ENCODE measurements at places on chromosomes 1 and 21.
A peak's percentile ranks its signal among the peaks of the same experiment; 100 is the strongest.

- no peak for DNase-seq
These were observed 4.0 kb downstream of the CFAP45 start for GRCh38 chr1:159895836-159896545.

DNA sequence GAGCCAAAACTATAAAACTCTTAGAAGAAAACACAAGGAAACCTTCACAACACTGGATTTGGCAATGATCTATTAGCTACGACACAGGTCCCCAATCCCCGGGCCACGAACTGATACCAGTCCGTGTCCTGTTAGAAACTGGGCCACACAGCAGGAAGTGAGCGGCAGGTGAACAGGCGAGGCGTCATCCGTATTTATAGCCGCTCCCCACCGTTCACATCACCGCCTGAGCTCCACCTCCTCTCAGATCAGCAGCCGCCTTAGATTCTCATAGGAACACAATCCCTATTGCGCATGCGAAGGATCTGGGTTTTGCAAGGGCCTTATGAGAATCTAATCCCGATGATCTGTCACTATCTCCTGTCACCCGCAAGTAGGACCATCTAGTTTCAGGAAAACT is 11.9 kb downstream of the TFB2M start:
- no peak for DNase-seq

- no peak for DNase-seq
These were observed at the start of gene CLDN19 for GRCh38 chr1:42739753-42740700. Gene CLDN19, minus strand, starts transcription at chr1:42740236. Its CDS starts 173 bp downstream, at chr1:42740063.

DNA sequence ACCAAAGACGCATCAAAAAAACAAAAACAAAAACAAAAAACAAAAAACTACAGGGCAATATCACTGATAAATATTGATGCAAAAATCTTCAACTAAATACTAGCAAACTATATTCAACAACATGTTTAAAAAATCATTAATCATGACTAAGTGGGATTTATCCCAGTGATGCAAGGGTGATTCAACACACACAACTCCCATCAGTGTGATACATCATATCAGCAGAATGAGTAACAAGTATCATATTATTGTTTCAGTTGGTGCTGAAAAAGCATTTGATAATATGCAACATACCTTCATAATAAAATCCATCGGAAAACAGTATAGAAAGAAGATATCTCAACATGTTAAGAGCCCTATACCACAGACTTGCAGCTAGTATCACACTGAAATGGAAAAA is 953.0 kb downstream of the AMY1C start:
- no peak for DNase-seq

- no peak for DNase-seq
These were observed 12.0 kb downstream of the MEGF6 start for GRCh38 chr1:3599286-3599811.

GRCh38 chr1:169129109-169129784 is 22.8 kb downstream of the ATP1B1 start:
- DNase-seq, result peak; percentile 70

GRCh38 chr1:224266915-224267856 is 62.8 kb downstream of the NVL start:
- peak; percentile 20 for DNase-seq

GRCh38 chr1:44027320-44027719 is 3.9 kb downstream of the SLC6A9 start:
- DNase-seq, result no peak

- no peak for DNase-seq
These were observed 61.1 kb upstream of the TINAGL1 start for GRCh38 chr1:31515056-31515775.

DNA sequence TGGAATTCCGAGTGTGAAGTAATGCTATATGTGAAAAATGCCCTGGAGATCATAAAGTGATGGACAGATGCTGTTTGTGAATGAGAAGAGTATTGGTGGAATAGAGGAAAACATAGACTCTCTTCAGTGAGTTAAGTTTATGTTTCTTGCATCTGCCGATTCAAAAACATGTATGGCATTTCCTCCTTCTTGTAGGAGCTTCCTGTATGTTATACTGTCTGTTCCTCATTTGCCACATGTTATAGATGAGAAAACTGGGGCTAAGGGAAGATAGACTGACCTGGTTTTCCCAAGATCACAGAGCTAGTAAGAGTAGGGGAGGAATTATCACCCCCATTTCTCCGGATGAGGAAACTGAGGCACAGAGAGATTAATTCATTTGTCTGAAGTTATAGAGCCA is 41.1 kb upstream of the IL20 start:
- DNase-seq, result peak; percentile 57

DNA sequence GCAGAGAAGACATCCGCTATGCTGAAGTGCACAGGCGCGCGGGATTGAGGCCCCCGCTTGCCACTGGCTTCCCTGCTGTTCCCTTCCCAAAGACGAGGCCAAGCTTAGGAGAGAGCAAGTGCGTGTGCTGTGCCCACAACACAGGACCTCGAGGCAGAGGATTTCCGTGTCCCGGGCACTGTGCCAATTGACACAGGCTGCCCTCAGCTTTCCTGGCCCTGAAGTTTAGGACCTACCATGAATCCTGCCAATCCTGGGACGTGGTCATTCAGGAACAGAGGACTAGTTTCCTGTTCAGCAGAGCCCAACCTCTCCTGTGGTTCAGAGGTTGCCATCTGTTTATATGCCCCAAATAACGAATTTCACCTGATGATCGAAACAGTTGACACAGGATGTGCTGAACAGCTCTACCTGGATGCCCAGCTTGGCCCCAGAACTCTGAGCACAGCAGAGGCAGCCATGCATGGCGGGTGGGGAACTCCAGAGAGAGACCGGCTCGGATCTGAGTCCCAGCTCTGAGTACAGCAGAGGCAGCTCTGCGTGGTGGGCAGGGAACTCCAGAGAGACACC is 22.0 kb downstream of the SLC37A1 start:
- no peak for DNase-seq

- peak; percentile 86 for DNase-seq
These were observed 127.3 kb downstream of the HLCS start for GRCh38 chr21:36839123-36839522.

DNA sequence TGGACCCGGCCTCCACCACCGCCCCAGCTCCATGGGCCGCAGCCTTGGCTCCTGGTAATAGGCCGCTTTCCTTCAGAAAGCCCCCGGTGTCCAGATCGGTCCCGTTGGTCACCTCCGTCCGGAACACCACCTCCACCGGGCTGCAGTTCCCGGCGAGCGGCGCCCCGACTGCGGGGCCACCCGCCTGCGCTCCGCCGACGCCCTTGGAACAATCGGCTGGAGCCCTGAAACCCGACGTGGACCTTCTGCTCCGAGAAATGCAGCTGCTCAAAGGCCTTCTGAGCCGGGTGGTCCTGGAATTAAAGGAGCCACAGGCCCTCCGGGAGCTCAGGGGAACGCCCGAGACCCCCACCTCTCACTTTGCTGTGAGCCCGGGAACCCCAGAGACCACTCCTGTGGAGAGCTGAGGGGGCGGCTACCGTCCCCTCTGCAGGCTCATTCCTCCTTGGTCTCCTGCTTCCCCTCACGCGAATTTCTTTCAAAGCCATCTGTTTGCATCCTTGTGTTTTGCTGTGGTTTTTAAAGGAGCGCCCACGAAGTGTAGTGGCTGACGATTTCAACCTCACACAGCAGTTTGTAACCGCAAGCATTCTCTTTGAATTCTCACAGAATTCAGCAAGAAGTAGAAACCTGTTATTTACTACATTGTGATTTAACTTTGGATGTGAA is 6.0 kb downstream of the FCRLB start:
- peak; percentile 90 for DNase-seq

GRCh38 chr1:235583511-235584001 is 66.0 kb downstream of the GNG4 start:
- DNase-seq, result peak; percentile 14

- no peak for DNase-seq
These were observed 15.9 kb downstream of the INKA2 start for GRCh38 chr1:111723091-111723806.

GRCh38 chr1:42431514-42431913 is 24.3 kb downstream of the ZMYND12 start:
- DNase-seq, result no peak

DNA sequence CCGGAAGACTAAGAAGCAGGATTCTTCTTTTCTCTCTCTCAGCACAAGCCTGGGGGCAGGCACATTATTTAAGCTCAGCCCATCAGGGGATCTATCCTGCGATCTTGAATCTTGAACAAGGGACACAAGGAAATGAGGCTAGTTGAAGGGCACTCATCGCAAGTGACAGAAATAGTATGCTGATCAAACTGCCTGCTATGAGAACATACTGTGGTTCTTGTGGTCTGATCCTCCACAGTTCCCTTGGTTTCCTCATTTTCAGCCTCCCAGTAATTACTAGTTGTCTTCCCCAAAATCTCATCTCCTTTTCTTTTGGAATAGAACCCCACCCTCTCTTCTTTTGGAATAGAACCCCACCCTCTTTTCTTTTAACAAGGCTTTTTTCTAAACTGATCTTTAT is 6.5 kb downstream of the ANKRD45 start:
- DNase-seq, result no peak

DNA sequence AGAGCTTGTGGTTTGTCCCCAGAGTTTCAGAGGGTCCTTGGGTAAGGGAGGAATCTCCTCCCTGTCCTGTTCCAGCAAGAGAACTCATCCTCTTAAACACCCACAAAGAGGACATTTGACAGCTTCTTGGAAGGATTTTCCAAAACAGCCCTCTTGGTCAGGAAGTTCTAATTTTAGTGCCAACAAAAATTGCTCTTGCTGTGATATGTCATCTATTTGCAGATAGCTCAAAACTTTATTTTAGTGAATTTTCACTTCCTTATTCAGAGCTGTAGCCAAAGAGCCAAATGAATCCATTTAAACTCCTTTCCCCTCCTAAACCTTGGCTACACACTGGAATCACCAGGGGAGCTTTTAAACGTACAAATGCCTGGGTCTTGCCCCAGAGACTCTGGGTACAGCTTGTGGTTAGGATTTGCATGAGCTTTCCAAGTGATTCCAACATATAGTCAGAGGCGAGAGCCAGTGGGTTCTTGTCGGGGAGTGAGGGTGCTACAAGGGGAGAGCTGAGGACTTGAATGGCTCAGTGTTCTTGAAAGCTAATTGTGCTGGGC is 11.8 kb upstream of the RASSF5 start:
- no peak for DNase-seq

- DNase-seq, result no peak
These were observed 19.4 kb downstream of the NEK7 start for GRCh38 chr1:198176179-198176578.

- DNase-seq, result no peak
These were observed 268.5 kb downstream of the GRIK3 start for GRCh38 chr1:36765785-36766300.

- DNase-seq, result no peak
These were observed 13.4 kb downstream of the OR2T1 start for GRCh38 chr1:248416226-248416625.

- no peak for DNase-seq
These were observed 8.0 kb downstream of the YY1AP1 start for GRCh38 chr1:155680531-155680930.

GRCh38 chr1:167860231-167860923 is 53.6 kb downstream of the ADCY10 start:
- peak; percentile 49 for DNase-seq

- no peak for DNase-seq
These were observed at the start of gene FCRL2 for GRCh38 chr1:157776971-157777391. Gene FCRL2, minus strand, starts transcription at chr1:157777132. Its CDS starts 59 bp downstream, at chr1:157777073.

DNA sequence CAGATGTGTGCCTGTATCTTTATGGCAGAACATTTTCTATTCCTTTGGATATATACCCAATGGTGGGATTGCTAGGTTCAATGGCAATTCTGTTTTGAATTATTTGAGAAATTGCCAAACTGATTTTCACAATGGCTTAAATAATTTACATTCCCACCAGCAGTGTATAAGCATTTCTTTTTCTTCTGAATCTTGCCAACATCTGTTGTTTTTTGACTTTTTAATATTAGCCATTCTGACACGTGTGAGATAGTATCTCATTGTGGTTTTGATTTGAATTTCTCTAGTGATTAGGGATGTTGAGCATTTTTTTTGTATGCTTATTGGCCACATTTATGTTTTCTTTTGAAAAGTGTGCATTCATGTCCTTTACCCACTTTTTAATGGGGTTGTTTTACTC is 864.3 kb upstream of the ADAMTS5 start:
- DNase-seq, result no peak

GRCh38 chr1:228104526-228105269 is 1.6 kb upstream of the C1orf35 start:
- no peak for DNase-seq

- no peak for DNase-seq
These were observed 63.8 kb downstream of the HMGB4 start for GRCh38 chr1:33927721-33928120.

- peak; percentile 36 for DNase-seq
These were observed 47.0 kb upstream of the POU2F1 start for GRCh38 chr1:167173516-167174184.

DNA sequence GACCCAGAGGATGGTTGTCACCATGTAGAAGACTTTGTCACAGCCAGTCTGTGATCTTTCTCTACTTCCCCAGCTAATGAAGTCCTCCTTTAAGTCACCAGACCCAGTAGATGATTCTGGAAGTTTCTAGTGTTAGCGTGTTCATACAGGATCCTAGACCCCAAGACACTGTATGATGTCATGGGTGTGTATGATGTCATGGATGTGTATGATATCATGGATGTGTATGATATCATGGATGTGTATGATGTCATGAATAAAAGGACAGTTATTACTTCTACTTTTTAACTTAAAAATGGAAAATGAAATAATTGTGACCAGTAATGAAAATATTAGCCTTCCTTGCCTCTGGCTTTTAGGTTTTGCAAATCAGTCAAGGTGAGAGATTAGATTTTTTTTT is 260.0 kb downstream of the FMN2 start:
- peak; percentile 10 for DNase-seq
